Stimulated activated CD8-positive, alpha-beta memory T cell treated with anti-CD3 and anti-CD28 coated beads, Interleukin-15, amount 100 ng/mL, for 1 hour (primary cell): ENCODE measurements at places on chromosomes 2 and 18.

DNA sequence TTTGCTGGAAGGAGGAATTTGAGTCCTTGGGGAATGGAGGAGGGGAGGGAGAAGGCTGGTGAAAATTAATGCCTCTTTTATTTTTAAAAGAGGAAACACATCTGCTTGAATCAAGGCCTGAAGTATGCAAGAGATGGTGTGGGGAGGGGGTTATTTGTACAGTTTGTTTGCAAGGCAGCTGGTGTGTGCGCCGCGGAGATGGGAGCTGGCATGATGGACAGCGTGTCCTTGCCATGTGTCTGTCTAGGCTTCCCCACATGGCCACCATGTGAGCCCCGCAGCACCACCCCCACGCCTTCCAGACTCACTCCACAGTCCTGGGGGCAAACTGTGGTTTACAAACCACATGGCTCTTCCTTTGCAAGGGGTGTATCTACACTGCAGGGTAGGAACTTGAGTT is 154.8 kb upstream of the APCDD1 start:
- no peak for DNase-seq

- no peak for DNase-seq
These were observed 32.0 kb downstream of the CENPO start for GRCh38 chr2:24824966-24825882.

DNA sequence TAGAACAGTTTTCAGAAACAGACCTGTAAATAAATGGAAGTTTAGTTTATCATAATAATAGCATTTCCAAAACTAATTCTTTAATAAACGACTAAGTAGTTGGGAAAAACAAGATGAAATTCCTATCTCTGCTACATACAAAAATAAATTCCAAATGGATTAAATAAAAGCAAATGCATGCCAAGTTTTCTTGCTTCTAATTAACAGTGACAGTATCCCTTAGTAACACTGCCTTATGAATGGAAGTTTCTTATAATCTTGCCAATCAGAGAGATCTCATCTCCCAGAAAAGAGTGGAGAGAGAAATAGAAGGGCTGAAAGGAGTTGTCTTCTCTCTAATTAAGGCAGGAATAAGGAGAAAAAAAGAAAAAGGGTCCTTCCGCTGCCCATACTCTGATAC is 133.9 kb downstream of the GFPT1 start:
- DNase-seq, result no peak

GRCh38 chr18:45588376-45589355 is 26.6 kb upstream of the SLC14A2 start:
- no peak for DNase-seq

DNA sequence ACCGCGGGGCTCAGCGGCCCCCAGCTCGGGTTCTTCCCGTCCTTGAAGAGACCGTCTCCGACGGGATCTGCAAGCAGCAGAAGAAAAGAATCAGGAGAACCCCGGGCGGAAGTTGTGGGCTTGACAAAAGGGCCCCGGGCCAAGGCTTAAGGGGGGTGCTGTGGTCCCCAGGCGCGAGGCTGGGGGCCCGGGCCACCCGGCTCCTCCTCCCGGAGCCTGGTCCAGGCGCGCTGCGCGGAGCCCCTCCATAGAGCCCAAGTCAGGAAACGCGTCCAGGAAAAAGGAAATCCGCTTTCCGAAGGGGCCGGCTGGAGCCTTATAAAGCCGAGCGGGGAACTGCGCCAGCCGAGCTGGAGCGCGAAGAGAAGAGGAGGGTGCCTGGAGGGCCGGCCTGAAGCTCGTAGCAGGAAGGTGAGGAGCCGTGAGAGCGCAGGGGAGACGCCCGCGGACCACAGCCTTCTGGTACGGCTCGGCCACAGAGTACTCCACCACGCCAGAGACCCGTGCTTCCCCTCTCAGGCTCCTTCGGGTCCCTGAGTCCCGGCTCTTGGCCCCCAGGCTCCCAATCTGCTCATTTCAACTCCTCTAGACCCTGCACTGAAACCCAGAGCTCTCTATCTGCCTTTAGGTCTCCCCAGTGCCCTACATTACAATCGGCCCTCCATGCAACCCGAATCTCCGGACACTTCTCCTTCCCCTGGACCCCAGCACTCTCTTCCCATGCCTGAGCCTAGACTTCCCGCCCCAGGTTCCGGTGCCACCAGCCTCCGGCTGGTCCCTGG is 554 bp downstream of the FEV start:
- no peak for DNase-seq

- no peak for DNase-seq
These were observed 79.0 kb downstream of the ALPK2 start for GRCh38 chr18:58549814-58550339.

GRCh38 chr18:12373771-12374116 is 3.3 kb downstream of the AFG3L2 start:
- no peak for DNase-seq

- DNase-seq, result no peak
These were observed 49.3 kb downstream of the HS6ST1 start for GRCh38 chr2:128269063-128269989.

DNA sequence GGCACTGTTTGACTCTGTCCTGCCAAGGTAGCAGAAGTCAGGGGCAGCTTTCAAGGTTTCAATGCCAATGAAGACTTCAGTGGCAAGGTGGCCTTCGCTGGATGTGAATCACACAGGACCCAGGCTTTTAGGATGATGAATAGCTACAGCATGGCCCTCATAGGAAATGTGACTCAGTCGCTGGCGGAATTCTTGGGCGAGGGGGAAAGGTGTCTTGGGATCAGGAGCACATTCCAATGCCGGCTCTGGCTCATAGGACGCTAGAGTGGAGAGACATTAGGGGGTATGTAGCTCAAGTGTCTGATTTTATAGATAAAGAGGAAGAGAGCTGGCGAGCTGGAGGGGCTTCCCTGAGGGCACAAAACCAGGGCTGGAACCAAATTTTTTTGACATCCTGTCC is 68.6 kb downstream of the SMIM21 start:
- no peak for DNase-seq
